ENCODE measurements at places on chromosomes 1 and 21. TPM values are rescaled to one million over a fixed set of nuclear protein-coding genes. Genes with fewer than 3 reads are reported as not detected.

- DNase-seq = no peak
Observed at GRCh38 chr1:210057593-210057992, 119.6 kb downstream of the SYT14 start.

GRCh38 chr21:37263827-37264600 lies 3.1 kb downstream of the VPS26C start:
- no peak for DNase-seq

DNA sequence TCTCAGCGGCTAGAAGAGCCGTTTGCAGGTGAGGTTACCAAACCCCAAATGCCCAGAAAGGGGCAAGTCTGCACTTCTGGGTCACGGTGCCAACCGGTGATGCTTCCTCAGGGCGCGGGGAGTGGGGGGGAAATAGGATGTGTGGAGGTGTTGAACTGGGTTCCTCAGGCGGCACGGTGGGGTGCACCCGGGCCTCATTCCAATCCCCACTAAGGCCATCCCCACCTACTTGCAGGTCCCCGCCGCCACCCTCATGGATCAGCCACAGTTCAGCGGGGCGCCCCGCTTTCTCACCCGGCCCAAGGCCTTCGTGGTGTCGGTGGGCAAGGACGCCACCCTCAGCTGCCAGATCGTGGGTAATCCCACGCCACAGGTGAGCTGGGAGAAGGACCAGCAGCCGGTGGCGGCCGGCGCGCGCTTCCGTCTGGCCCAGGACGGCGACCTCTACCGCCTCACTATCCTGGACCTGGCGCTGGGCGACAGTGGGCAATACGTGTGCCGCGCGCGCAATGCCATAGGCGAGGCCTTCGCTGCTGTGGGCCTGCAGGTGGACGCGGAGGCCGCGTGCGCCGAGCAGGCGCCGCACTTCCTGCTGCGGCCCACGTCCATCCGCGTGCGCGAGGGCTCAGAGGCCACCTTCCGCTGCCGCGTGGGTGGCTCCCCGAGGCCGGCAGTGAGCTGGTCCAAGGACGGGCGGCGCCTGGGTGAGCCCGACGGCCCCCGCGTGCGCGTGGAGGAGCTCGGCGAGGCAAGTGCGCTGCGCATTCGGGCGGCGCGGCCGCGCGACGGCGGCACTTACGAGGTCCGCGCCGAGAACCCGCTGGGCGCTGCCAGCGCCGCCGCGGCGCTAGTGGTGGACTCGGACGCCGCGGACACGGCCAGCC lies 3.9 kb downstream of the OBSCN start:
- no peak for DNase-seq

The LCE2C gene
- total RNA-seq = not detected

The KANK4 gene
- 1.2 TPM for total RNA-seq

GRCh38 chr1:160277330-160277729 lies 7.6 kb downstream of the PEX19 start:
- DNase-seq = no peak

DNA sequence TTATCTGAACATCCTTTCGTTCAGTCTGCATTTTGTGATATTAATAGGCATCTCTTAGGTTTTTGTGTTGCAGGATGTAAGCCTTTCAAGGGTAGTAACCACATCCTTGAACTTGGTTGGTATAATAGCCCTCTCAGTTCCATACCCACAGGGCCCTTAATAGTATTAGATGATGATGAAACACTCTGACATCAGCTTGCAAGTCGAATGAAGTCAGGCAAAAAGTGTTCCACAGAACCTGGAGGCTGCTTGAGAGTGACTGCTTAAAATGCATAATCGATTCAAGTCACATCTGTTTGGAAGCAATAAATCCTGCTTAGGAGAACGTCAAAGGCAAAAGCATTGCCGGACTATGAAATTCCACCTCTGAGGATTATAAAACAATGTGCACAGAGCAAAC lies 415.6 kb upstream of the KAZN start:
- no peak for DNase-seq

- no peak for DNase-seq
Observed at GRCh38 chr1:205258261-205258691, 30.5 kb downstream of the TMCC2 start.

DNA sequence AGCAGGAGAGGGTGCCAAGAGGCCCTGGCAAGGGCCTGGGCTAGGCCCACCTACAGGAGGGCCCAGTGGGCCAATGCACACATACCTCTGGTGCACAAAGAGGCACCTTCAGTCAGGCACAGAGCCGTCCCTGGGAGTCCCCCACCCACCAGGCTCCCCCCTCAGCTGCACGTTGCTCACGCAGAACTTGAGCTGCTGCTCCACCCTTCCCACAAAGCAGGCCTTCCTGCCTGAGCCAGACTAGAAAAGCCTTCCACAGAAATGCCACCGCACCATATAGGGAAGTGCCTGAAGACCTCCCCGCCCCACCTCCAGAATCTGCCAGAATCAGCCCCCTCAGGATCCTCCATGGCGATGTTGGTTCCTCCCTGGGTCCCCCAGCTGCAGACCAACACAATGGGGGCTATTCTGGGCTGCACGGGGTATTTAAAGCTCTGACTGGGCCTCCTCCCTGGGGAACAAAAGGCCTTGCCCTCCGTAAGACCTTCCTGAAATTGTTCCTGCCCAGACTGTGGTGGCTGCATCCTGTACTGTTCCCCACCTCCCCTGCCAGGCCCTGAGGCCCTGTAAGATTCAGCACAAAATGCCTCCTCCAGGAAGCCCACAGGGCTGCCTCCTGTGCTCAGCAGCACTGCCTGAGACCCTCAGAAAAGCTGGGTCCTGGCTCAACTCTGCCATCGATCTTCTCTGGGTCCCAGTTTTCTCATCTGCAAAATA lies 27.2 kb downstream of the HSPG2 start:
- no peak for DNase-seq

The LAD1 gene
- total RNA-seq = not detected

- DNase-seq = no peak
Observed at GRCh38 chr1:57319165-57319564, 104.7 kb downstream of the DAB1 start.

DNA sequence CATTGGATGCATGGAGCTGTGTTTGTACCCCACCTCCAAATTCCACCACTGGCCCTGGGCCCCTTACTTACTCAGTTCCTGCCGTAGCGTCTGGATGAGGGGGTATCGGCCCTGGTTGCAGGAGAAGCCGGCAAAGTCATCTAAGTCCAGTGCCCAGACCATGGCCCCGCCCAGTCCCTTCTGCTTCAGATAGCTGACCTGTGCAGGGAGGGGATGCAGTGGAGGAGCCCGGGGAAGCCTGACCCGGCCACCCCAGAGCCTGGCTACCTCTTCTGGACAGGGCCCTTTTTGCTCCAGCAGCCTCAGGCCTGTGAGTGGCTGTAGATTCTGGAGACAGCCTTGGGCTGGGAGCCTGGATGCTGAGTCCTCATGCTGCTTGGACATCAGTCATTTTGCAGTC lies 11.8 kb downstream of the CHIT1 start:
- DNase-seq = no peak

DNA sequence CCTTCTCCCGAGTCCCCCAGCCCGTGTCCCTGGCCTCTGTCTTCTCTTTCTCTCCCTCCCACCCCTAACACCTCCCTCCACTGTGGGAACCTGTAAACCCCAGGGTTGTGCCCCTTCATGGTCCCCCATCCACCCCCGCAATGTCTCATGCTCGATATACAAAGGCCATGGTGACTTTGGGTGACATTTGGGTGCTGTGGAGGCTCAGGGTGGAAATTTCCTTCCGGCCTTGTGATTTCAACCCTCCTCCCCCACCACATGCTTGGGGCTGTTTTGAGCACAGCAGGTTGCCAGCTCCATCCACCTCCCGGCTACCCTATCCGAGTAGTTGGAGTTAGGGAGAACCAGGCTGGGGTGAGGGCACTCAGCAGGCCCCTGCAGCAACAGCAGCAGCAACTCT lies 25.7 kb upstream of the VPS13D start:
- no peak for DNase-seq

DNA sequence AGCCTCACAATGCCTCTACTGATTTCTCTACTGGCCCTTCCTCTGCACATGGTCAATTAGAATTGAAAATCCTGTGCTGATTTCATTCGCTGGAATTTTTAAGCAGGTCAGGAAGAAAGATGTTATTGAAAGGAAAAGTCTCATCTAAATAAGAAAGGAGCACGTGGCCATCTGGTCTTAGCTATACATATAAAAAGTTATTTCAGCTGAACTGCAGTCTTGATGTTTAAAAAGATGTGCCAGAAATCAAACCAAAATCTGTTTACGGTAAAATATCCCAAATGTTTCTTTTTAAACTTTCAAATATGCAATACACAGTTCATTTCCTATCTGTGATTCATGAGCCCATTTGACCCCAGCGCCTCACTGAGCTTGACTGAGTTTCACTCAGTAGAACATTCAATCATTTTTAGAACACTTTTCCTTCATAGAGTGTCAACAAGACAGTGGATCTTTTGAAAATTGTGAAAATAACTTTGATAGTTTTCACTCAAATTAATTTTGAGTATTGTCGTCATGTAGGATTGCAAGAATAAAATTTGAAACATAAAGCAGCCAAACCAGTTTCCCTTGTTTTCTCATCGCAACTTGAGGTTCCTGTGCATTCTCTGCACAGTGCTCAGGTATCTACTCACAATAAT lies 293.6 kb downstream of the PTPRC start:
- no peak for DNase-seq

The HEYL gene
- total RNA-seq = 0.41 TPM

- peak; percentile 15 for DNase-seq
Observed at GRCh38 chr21:40902299-40902698, 55.3 kb upstream of the DSCAM start.

The AGMAT gene
- 0.82 TPM for total RNA-seq

Data from frontal cortex (tissue), 4 donors.